Stomach (tissue), 19 donors: ENCODE measurements at places on chromosomes 12 and 14. TPM values are rescaled to one million over a fixed set of nuclear protein-coding genes. Genes with fewer than 3 reads are reported as not detected.
A peak's percentile ranks its signal among the peaks of the same experiment; 100 is the strongest.

A2M gene
- polyA plus RNA-seq, result 64.0 TPM

- no peak for DNase-seq
Observed at GRCh38 chr12:52324153-52324444, 2.9 kb upstream of the KRT83 start.

- DNase-seq, result no peak
Observed at GRCh38 chr14:66708267-66708666, 200.3 kb downstream of the GPHN start.

DNA sequence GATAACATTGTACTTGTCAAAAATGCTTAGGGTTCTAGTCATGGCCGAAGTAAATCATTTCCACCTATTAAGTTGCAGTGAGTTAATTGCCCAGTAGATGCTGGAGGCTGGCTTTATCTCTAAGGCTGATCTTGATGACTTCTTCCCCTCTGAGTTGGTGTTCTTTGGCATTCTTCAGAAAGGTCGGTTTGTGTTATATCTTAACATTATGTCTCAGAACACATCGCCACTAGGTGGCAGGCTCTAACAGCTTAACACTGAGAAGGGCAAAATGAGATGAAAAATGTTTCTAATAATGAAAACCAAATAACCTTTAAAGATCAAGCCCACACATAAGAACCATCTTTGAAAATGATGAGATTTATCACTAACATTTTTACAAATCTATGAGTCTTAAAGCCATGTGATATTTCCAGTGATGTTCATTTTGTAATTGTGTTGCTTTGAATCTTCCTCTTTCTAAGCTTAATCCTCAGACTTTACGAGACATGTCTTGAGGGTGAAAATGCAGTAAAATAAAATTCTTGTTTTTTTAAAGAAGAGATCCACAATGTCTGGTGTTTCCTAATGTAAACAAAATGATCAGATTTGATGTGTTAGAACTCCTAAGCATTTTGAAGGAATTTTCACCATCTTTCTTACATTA is 28.6 kb downstream of the SUDS3 start:
- peak; percentile 78 for DNase-seq

GRCh38 chr12:105992849-105993740 is 145.7 kb downstream of the NUAK1 start:
- DNase-seq, result no peak

DNA sequence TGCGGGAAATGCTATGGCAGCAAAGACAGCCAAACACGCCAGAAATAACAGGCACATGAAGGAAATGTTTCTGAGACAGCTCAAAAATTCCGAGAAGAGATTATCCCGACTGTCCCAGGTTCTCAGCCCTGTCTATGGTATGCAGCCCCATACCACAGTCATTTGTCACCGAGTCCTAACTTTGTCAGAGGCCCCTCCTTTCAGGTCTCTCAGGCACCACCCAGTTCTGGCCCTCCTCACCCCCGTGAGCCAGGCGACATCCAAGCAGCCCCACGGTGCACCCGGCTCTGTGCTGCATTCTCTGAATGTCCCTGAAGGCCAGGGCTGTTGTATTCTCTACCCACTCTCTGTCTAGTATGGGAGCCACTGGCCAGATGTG is 24.0 kb downstream of the SSH1 start:
- peak; percentile 53 for DNase-seq

GRCh38 chr14:41785696-41786095 is 179.0 kb downstream of the LRFN5 start:
- peak; percentile 4 for DNase-seq

DNA sequence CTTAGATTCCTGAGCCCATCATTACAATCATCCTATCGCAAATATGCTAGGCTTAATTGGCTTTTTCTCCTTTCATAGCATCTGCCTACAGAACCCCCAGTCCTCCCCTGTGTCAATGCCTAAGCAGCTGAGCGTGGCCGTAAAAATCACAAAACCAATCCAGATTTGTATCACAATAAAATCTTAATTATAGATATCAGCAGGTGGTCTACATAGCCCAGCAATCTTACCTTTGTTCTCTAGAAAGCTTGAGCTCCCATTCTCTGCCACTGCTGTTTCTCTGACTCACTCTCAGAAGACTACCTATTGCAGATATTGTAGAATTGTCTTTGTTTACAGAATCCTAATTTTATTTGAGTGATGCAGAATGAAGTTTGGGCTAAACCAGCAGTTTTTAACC is 37.9 kb upstream of the PPM1A start:
- no peak for DNase-seq

- peak; percentile 48 for DNase-seq
Observed at GRCh38 chr12:57521525-57522010, 1.1 kb upstream of the MBD6 start.

DNA sequence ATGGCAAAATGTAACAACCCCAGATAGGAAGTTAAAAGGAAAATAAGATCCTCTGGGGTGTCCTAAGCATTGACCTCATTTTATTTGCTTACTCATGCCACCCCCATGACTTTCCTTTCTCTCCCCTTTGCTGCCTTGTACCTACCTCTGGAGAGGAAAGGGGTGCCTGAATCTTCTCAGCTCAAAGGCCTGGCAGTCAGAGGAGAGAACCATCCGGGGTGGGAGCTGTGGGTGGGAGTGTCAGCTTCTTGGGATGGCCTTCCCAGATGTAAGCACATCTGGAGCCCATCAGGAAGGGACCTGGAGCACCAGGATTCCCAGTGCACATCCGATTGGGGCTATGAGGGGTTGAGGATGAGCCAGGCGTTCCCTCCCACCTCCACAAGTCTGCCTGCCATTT is 5.2 kb upstream of the ITGA5 start:
- no peak for DNase-seq

ABCD2 gene
- 0.06 TPM for polyA plus RNA-seq

ASB2 gene
- polyA plus RNA-seq, result 17.1 TPM

DNA sequence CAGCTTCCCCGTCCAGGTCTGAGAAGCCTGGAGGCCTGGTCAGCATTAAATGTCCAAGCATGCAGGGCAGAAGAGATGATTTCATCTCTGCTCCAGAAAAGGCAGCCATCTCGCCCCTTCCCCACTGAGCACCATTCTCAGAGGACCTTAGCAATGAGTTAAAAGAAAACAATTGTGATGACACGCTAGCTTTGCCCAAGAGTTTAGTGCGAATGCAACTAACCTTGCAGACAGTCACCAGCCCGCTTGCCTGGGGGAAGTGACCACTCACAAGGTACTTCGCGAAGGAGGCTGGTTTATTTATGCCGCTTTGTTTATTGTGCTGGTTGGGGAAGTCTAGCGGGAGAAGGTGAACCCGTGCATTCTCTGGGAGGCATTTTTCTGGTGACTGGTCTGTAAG is 170.7 kb downstream of the RBM19 start:
- DNase-seq, result peak; percentile 25

- no peak for DNase-seq
Observed at GRCh38 chr12:62599854-62600437, 133.3 kb downstream of the MON2 start.

SERPINA10 gene
- polyA plus RNA-seq, result 0.10 TPM

LUM gene
- 6.9 TPM for polyA plus RNA-seq
